ENCODE measurements at places on chromosomes 3 and 15. TPM values are rescaled to one million over a fixed set of nuclear protein-coding genes. Genes with fewer than 3 reads are reported as not detected.

RASGRP1 gene
- total RNA-seq = 116 TPM

HAUS2 gene
- 42.1 TPM for total RNA-seq

NMB gene
- total RNA-seq = 4.3 TPM

GRM2 gene
- total RNA-seq = 1.4 TPM

DYNLT2B gene
- 19.8 TPM for total RNA-seq

COL8A1 gene
- total RNA-seq = not detected

PRR20G gene
- not detected for total RNA-seq

GOLGA8R gene
- total RNA-seq = 10.2 TPM

RNU5B-1 gene
- total RNA-seq = not detected

PLD1 gene
- total RNA-seq = 1.2 TPM

ATG7 gene
- total RNA-seq = 41.9 TPM

ZNF592 gene
- total RNA-seq = 44.0 TPM

PCOLCE2 gene
- not detected for total RNA-seq

ROBO2 gene
- total RNA-seq = not detected

DNAH12 gene
- 0.14 TPM for total RNA-seq

C3orf85 gene
- total RNA-seq = not detected

CELF6 gene
- total RNA-seq = 0.91 TPM

DPPA4 gene
- not detected for total RNA-seq

TF gene
- total RNA-seq = 0.43 TPM

TRH gene
- total RNA-seq = not detected

SST gene
- total RNA-seq = not detected
